Substantia nigra (tissue), 51 donors: ENCODE measurements at places on chromosomes 12 and 14.

DNA sequence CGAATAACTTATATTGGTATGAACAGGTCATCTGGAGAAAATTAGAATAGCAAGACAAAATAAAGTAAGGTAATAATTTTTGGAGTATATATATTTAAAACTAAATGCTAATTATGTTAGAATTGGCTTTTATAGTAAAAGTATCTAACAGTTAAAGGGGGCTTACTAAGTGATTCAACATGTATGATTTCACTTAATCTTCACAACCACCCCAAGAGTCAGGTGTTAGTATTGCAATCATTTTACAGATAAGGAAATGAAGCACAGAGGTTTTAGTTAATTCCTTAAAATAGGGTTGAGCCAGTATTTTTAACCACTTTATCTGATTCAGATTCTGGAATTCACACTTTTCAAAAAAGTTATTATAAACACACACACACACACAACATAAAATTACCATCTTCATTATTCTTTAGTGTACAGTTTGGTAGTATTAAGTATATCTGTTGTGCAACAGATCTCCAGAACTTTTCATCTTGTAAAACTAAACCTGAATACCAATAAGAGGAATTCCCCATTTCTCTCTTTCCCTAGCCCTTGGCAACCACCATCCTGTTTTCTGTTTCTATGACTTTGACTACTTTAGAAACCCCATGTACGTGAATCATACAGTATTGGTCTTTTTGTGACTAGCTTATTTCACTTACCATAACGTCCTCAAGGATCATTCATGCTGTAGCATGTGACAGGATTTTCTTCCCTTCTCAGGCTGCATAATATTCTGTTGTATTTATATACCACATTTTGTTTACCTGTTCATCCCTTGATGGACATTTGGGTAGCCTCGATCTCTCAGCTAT is 12.5 kb downstream of the A2M start:
- DNase-seq: no peak

- DNase-seq: no peak
Measured at GRCh38 chr12:108788911-108789310, 57.6 kb upstream of the CORO1C start.

GRCh38 chr14:96203635-96204034 is 1.0 kb upstream of the BDKRB2 start:
- DNase-seq: no peak

GRCh38 chr12:118685983-118686607 is 295.2 kb upstream of the SRRM4 start:
- DNase-seq: no peak

GRCh38 chr12:57539134-57539768 is 7.7 kb downstream of the DCTN2 start:
- DNase-seq: no peak

GRCh38 chr12:31966558-31967205 is 7.5 kb downstream of the RESF1 start:
- no peak for DNase-seq

GRCh38 chr14:49954171-49954631 is 61.3 kb downstream of the ARF6 start:
- DNase-seq: no peak

DNA sequence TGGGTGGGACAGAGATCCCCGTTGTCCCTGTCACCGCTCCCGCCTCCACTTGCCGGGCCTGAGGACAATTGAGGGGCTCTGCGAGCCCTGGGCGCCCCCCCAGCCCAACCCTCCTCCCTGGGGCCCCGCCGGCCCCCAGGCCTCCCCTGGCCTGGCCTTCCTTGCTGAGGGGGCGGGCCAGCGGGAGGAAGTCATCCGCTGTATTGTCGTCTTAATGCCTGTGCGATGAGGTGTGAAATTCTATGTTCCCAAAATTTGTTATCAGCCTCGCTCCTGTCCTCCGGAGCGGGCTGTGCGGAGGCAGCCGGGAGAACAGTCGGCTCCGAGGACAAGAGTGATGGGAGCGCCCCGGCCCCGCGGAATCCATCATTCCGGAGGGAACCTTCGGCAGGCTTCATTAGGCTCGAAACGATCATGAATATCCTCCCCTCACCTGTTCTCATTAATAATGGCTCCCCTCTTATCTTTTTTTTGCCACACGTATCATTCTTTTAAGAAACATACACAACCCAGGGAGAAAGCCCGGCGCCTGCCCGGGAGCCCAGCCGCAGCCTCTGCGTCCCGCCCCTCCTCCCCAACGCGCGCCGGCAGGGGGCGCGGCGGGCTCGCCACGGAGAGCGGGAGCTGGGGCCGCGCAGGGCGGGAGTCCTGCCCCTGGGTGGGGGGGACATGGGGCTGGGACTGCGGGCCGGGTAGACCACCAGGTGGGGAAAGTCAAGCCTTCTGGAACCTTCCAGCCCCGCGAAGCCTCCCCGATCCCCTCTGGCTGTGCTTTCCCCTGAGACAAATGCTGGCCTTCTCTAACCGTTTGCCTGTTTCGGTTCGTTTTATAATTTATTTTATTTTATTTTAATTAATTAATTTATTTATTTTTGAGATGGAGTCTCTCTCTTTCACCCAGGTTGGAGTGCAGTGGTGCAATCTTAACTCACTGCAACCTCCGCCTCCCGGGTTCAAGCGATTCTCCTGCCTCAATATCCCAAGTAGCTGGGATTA is 17.1 kb upstream of the DLK1 start:
- no peak for DNase-seq

GRCh38 chr12:32285489-32285888 is 113.9 kb upstream of the FGD4 start:
- DNase-seq: no peak

DNA sequence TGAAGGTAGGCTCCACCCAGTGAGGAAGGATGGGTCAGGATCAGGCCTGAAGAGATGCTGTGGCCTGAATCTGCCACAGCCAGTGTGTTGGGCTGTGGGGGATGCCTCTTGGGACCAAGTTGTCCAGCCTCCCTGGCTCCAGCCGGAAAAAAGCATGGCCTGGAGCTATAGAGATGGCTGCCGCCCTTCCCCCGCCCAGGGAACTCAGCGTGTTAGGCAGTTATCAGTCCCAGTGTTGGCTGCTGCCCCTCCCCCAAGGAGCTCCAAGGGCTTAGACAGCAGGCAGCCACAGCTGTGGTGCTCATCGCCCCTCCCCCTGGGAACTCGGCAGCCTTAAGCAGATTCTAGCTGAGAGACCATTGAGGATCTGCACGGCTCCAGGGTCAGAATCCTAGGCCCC is 158.0 kb downstream of the CAPZA3 start:
- no peak for DNase-seq
